ENCODE measurements at places on chromosomes 7 and 10.

DNA sequence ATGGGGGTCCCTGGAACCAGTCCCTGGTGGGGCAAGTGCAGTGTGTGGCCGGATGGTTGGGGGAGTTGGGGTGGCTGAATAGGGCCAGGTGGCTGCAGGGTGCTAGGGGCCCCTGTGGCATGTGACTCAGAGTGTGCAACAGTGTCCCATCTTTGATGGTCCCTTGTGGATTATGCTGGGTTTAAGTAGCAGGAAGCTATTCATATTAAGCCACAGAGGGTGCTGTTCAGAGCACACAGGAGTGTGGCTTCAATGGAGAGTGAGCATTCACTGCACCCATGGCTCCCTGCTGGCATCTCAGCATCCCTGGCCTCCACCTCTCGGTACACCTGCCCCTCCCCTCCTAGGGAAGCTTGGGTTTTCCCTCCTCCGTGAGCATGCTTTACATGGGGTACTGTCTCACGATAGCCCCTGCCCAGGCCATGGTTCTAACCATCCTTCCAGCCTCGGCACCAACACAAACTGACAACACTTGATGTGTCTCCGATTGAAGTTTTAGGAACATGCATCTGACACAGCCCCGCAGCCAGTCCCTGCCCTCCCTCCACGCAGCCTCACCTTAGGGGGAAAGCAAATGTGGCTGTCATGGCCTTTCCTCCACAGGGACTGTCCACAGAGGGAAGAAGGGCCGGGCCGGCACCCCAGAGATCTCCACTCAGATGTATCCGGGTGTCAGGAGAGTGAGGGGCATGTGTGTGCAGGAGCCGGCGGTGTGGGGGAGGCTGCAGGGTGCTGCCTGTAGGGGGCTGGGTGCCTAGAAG lies 30.4 kb upstream of the PPIF start:
- no peak for DNase-seq

- no peak for DNase-seq
Observed at GRCh38 chr7:108486291-108486966, 30.2 kb upstream of the NRCAM start.

DNA sequence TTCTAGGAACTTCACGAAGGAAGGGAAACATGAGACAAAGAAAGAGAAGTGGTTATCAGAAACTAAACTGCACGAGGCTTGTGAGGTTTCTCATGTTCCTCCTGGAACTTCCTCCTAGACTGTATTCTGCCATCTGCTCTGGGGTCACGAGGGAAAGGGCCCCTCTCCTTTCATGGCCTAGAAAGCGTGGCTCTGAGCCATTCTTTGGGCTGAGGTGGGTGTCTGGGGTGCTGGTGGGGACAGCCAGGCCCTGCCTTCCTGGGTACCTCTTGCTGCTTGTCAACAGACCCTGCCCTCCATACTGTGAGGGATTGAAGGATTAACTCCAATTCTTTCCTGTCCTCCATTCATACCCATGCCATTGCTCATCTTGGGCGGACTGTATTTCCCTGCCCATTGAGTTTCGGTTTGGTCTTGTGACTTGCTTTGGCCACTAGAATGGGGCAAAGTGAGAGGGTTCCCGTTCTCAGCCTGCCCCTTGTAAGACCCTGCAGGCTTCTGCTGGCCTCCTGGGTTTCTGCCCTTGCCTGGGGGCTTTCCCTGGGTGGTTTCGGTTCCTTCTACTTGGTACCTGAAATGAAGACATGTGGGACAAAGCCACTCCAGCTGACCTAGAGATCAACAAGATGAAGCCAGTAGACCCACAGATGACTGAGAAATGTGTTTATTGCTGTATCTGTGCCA lies 14.9 kb upstream of the GIMAP8 start:
- DNase-seq: no peak

GRCh38 chr10:86657396-86658011 lies 3.2 kb downstream of the OPN4 start:
- no peak for DNase-seq

GRCh38 chr7:105438847-105439173 lies 50.1 kb upstream of the SRPK2 start:
- DNase-seq: no peak

DNA sequence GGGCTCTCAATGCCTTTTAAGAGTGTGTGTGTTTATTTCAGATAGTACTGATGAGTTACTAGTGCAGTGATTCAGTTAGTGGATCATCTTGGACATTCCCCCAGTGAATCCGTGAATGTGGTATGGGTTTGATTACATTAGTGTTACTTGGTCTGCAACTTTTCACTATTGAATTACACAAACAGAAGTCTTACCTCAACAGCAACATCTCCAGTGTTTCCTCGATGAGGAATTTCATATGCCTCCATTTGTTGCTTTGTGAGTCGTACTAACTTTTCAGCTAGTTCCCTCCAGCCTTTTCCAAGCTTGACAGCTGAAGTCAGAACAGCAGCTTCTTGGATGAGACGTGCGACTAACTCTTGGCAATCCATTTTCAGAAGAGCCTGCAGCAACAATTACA lies 63.2 kb downstream of the MACC1 start:
- no peak for DNase-seq

DNA sequence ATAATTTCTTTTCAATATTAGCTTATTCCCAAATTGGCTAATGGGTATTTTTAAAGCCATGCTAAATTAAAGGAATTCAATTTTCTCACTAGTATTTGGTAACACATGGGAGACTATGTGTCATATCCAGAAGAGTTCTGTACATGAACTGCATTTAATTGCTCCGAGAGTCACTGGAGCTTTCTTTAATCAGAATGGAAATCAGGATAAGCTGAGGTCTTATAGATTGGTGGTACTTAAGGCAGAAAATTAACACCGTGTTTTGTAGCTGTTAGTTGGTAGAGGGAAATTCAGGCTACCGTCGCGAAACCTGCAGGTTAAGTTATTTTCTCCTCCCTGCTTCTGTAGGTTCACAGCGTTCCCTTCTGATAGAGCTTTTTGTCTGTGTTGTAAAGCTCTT lies at the start of gene WEE2:
Gene WEE2 (plus strand): TSS at position 3 of the 400 bp plus-strand sequence. CDS start 406 bp downstream, outside the sequence.
- DNase-seq: no peak

DNA sequence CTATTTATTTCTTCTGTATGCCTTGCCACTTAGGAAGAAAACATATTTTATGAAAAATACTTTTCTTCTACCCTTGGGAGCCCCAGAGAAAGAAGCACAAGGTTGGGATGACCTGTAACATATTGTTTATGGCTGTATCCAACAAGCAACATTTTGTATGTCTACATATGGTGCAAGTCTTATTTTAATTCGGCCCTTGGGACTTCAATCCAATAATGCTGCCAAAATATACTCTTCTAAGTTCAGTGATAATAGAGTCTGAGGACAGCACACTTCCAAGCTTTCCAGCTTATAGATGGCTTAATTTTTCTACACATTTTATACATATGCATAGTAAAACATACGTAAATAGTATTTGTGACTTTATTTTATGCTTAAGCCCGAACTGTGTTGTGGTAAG lies 318.5 kb upstream of the SEMA3A start:
- DNase-seq: no peak

DNA sequence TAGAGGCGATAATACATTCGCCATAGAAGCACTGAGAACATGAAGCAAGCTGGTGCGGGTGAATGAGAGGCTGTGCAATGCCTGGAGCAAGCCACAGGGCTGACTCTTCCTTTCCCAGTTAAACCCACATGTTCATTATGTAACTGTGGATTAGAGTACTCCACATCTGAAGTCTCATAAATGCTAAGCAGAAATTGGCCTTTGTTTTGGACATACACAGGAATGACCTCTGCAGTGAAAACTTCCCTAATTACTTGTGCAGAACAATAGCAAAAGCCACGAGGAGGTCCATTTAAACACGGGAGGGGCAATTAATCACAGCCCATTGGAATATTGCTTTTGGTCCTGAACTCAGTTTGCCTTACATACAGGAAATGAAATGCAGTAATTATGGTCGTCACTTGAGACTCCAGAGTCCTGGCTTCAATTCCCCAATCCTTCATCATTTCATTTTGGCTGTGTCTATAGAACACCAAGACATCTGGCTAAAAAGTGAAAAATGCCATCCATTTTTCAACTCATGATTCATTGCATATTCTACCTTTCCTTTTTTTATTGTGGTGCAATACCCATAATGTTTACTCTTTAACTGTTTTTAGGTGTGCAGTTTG lies 78.7 kb upstream of the CXCL12 start:
- DNase-seq: no peak

- no peak for DNase-seq
Observed at GRCh38 chr10:128364631-128365030, 238.4 kb upstream of the MKI67 start.

GRCh38 chr10:89256962-89257361 lies 5.4 kb upstream of the LIPA start:
- no peak for DNase-seq

GRCh38 chr7:111282626-111283025 lies 191.7 kb downstream of the LRRN3 start:
- no peak for DNase-seq

DNA sequence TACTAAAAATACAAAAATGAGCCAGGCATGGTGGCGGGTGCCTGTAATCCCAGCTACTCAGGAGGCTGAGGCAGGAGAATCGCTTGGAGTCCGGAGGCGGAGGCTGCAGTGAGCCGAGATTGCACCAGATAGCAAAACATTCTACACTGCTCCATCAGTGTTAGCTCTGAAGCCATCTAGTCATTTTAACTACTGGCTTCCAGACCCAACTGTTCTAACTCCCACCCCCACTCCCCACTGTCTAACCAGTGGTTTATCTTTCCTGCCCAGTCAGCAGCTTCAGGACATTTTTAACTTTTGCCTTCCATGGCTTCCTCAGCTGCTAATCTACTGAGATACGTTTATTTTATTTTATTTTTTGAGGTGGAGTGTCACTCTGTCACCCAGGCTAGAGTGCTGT lies 6.2 kb upstream of the FRAT1 start:
- no peak for DNase-seq

DNA sequence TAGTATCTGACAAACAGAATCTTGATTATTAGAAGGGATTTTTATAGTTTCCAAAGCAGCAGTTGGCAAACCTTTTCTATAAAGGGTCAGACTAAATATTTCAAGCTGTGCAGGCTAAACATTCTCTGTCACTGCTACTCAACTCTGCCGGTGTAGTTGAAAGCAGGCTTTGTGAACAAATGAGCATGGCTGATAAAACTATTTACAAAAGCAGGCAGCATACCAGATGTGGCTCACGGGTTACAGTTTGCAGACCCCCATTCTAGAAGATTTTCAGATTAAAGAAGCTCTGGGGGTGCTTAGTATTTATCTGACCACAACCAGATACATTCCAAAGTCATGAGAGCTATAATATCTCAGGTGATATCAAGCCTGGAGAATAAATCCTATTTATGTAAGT lies 1017.5 kb downstream of the SORCS1 start:
- DNase-seq: no peak

DNA sequence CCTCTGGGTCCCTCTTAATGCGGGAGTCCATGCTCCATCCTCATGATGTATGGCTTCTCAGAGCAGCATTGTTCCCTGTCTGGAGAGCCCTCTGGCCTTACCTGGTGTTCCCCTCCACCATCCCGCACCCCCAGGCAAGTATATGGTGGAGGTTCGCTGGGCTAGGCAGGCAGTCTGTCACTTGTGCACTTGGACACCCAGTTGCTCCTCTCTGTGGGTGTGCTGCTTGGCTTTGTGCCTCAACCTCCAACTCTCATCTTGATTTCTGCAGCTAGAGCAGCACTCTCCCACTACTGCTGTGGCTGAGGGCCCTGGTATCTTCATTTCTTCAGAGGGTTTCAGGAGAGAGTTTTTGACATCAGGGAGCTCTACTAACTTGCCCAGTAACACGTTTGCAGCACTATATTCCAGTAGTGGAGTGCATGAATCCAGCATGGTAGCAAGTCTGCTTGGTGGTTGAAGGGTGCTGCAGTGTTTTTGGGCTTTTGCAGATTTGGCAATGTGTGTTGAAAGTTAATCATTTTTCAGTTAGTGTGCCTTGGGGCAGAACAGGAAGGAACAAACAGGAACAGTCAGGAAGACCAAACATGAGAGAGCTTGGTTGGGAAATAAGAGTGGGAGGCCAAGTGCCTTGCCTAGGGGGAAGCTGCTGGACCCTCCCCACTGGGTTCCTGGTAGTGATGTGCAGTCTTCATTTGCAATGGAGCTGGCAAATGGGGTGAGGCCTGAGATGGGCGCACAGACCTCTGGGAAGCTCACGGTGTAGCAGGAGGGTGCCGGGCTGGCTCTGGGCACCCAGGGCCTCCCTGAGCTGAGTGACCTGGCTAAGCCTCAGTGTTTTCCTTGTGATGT lies 37.4 kb downstream of the TSPAN14 start:
- no peak for DNase-seq

GRCh38 chr7:41835976-41836530 lies 133.2 kb upstream of the INHBA start:
- DNase-seq: no peak

Data from stimulated activated CD8-positive, alpha-beta memory T cell treated with anti-CD3 and anti-CD28 coated beads, Interleukin-12 subunit alpha, Interleukin-12 subunit beta, amount 100 ng/mL, for 1 hour (primary cell).